ENCODE measurements at places on chromosomes 12 and 14.

GRCh38 chr12:132310181-132311040 lies 19.0 kb downstream of the GALNT9 start:
- DNase-seq = no peak

DNA sequence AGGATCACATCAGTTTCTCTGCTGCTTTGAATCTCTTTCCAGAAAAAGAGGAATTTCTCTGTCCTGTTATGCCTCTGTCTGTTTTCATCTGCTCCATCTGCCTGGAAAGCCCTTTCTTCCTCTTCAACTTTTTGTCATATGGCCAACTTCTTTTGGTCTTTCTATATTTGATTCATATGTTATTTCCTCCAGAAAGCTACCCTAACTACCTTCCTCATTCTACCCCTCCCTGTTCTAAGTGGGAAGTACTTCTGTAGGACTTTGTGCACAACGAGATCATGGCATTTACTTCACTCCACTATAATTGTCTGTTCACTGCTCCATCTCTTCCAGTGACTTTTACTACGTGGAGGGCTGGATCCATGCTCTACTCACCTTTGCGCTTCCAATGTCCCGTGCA lies 5.9 kb downstream of the CLEC4D start:
- no peak for DNase-seq

GRCh38 chr12:89924191-89924590 lies 215.6 kb upstream of the ATP2B1 start:
- DNase-seq = no peak

- DNase-seq = no peak
Observed at GRCh38 chr12:28164644-28165275, 25.5 kb upstream of the CCDC91 start.

GRCh38 chr12:50520416-50521207 lies 15.8 kb downstream of the DIP2B start:
- DNase-seq = no peak

DNA sequence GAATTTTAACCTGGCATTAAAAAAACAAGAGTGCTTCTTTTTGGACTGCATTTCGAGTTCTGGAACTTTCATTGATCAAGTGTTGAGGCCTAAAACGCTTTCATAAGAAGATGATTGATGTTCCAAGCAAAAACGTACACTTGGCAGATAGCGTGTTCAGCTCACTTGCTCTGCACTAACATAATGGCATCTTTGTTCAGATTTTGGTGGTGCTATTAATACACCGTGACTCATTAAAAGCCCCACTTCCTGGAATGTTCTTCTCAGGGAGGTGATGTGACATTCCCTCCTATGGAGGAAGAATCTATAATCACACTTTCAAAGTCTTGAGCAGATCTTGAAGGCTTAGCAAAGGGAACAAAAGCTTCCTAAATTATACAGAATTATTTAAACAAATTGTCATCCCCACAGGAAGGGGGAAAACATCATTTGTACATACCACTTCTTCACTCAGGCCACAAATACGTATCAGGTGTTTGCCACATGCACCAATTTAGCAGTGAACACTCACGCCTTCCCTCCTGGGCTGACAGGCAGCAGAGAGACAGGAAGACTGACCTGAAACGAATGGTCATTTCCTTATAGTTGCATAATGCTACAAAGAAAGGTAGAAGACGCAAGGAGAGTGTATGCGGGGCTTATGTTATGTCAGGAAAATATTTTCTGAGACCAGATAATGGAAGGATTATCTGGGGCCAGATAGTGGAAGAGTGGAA lies 15.4 kb downstream of the HSP90AA1 start:
- no peak for DNase-seq

GRCh38 chr12:30999723-31000122 lies 73.2 kb downstream of the TSPAN11 start:
- DNase-seq = no peak

DNA sequence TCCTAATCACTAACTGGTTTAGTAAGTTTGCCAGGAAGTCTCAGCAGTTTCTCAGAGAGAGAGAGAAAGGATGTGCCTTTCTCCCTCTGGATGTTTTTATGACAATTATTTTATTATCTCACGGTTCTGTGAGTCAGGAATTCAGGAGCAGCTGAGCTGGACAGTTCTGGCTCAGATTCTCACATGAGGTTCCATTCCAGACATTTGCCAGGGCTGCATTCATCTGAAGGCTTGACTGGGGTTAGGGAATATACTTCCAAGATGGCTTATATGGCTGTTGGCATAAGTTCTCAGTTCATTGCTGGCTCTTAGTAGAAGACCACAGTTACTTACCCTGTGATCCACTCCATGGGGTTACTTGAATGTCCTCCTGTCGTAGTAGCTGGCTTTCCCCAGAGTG lies 101.2 kb upstream of the ATF7IP start:
- DNase-seq = no peak

GRCh38 chr12:53053218-53054111 lies 3.6 kb downstream of the TNS2 start:
- peak; percentile 72 for DNase-seq

GRCh38 chr12:109928058-109928656 lies 28.1 kb downstream of the TCHP start:
- no peak for DNase-seq

- DNase-seq = no peak
Observed at GRCh38 chr12:130444061-130444460, 106.4 kb downstream of the PIWIL1 start.

DNA sequence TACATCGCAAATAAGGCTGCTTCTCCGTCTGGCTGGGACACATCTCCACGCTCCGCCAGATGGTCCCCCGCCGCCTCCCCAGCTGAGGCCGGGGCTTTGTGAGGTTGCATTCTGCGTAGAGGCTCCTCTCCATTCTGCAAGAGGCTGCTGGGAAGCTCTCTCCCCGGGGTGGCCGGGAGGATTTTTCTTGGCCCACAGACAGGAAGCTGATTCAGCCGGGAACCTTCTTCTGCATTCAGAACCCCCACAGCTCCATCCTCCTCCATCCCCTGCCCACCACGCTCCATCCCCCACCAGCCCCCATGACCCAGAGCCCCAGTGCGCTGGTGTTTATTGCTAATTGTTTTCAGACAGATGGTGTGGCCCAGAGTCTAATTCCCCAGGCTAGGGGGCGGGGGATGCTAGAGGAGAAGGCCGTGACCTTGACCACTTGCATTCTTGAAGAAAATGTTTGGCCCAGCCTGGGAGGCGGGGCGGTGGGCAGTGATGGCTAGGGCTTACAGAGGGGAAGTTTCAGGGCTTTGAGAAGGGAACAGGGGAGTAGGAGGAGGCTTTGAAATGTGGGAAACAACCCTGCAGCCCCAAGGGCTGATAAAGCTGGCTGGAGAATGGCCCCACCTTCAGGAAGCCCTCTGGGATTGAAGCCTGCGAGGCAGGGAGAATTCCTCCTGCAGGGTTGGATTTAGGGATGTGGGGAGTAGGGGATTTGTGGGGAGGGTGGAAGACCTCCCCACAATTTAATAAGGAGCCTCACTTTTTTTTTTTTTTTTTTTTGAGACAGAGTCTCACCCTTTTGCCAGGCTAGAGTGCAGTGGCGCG lies 88.5 kb upstream of the NCOR2 start:
- peak; percentile 41 for DNase-seq

DNA sequence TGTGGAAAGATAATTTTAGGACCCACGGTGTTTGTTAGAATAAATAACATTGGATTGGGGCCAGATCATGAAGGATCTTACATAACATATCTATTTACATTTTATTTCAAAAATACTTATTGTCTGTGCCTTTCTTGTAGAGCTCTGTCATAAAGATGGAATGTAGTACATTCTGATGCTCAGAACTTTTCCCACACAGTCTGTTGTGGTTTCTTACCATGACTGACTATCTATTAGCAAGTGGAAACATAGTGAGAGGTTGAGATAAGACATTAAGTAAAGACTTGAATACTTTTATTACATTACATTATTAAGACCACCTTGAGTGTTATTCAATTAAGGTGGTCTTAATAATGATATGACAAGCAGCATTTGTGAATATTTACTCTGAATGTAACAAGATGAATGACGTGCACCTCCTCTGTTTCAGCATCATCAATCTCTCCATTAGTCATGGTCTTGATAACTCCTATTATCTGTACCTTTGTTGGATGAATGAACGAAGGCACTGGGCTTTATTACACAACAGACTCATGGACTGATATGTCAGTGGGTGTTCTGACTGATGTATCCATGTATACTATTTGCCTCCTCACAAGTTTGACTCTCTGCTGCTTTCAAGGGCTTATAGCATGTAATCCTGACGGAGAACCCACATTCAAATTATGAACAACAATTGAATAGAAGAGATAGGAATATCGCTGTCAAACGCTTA lies 883.0 kb upstream of the FLRT2 start:
- no peak for DNase-seq

DNA sequence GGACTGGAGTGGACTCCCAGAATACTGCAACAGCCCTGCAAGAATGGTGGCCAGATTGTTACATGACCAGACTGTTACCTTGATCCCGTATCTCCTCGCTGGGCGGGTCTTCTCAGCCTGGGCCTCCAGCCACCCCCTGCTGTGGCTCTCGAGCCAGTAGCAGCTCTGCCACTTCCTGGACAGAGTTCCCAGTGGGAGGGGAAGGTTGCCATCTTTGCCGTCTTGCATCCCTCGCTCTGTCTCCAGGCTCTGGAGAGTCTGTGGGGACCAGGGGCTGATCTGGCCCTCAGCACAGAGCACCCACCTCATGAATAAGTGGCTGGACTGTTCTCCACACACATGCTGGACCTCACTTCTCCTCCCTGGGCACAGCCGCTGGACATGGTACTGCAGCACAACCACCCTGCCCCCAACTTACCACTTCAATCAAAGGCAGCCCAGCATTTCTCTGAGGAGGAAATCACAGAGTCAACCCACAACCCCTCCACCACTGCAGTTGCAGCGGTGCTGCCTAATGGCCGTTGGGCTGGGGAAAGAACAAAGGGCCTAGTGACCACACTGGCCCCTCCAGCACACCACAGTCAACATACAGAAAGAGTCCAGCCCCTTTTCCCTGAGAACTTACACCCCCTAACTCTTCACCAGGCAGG lies 6.9 kb upstream of the KLRF1 start:
- DNase-seq = no peak

- DNase-seq = peak; percentile 1
Observed at GRCh38 chr12:119780786-119781434, 96.2 kb downstream of the CIT start.

GRCh38 chr14:51176839-51177238 lies 63.2 kb upstream of the TMX1 start:
- DNase-seq = peak; percentile 55

DNA sequence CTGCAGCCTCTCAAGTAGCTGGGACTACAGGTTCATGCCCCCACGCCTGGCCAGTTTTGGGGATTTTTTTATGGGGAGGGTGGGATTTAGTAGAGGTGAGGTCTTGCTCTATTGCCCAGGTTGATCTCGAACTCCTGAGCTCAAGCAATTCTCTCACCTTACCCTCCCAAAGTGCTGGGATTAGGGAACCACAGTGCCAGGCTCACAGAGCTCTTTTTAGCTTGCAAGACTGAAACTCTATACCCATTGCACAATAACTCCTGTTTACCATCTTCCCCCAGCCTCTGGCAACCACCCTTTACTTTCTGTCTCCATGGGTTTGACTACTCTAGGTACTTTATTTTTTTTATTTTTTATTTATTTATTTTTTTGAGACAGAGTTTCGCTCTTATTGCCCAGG lies 25.7 kb upstream of the CDK17 start:
- no peak for DNase-seq

DNA sequence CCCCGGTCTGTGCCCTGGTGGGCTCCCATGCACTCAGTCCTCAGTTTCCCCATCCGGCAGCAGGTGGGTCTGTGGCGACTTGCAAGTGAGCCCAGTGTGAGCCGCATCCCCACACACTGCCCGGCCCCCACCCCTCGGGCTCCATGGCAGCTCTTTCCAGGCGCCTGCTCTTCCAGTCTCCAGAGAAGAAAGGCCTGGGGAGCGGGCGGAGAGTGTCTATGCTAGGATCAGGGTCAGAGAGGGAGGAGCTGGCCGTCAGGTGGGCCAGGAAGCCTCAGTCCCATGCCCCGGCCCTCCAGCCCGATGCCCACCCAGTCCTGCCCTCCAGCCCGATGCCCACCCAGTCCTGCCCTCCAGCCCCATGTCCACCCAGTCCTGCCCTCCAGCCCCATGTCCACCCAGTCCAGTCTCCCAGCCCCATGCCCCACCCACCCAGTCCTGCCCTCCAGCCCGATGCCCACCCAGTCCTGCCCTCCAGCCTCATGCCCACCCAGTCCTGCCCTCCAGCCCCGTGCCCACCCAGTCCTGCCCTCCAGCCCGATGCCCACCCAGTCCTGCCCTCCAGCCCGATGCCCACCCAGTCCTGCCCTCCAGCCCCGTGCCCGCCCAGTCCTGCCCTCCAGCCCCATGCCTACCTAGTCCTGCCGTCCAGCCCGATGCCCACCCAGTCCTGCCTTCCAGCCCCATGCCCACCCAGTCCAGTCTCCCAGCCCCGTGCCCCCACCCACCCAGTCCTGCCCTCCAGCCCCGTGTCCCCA lies 49.2 kb downstream of the FBRSL1 start:
- DNase-seq = no peak

GRCh38 chr12:99766408-99766807 lies 118.9 kb downstream of the GARIN6 start:
- no peak for DNase-seq

GRCh38 chr12:460261-461230 lies 807 bp downstream of the B4GALNT3 start:
- no peak for DNase-seq

DNA sequence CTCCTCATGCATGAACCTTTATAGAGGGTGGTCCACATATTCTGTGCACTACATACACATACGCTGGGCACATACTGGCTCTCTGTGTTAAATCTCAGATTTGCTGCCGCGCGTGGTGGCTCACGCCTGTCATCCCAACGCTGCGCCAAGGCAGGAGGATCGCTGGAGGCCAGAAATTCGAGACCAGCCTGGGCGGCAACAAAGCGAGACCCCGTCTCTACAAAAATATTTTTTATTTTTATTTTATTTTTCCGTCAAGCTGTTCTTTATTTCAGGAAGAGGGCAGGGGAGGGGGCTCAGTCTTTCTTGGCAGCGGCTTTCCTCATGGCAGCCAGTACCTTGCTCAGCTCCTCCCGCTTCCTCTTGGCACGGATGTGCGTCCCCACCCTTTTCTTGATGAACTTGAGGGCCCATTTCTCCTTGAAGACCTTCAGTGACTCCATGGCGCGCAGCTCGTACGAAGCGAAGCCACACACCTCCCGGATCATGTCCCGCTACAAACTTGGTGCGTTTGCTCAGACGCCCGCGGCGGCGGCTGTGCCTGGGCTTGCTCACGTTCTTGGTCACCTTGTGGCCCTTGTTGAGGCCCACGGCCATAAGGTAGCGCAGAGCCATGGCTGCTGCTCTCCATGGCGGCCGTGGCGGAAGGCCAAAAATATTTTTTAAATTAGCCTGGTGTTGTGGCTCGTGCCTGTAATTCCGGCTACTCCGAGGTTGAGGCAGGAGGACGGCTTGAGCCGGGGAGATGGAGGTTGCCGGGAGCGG lies 3.2 kb downstream of the DCAF4 start:
- DNase-seq = no peak

All from NCI-H1105 (cell line).